ENCODE measurements at places on chromosomes 2 and 18.

DNA sequence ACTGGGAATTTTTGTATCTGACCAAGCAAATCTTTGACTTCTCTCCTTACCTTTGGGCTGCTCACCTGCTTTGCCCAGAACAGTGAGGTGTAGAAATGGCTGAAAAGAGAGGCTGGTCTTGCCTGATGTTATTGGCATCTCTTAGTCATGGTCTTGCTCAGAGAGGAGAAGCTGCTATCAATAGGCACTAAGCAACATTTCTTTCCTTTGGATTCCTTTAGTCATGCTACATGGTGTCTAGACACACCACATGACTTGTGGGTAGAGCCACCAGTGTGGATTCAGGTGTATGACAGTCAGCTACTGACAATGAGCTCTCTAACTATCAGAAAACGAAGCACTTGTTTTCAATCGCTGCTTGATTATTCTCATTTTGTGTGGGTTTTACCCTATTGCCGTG lies 341.3 kb upstream of the DCC start:
- no peak for DNase-seq

- DNase-seq, result no peak
Observed at GRCh38 chr2:75153221-75153620, 46.1 kb downstream of the TACR1 start.

DNA sequence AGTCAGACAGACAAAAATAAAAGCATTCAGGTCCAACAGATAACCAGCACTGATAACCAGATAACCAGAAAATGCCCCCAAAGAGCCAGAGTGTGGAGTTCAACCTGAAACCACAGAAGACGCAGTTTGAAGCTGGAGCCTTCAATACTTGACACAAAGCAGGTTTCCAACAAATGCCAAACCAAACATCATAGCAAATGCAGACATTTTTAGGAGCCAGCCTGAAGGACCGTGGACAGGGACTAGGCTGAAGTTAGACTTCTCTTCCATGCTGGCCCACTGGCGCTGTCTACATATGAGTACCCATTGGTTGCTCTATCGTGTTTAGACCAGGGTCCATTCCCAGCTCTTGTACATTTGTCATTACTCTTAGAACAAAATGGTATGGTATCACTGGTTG lies 9.9 kb downstream of the COLEC12 start:
- DNase-seq, result no peak

GRCh38 chr18:27704736-27705361 lies 472.1 kb downstream of the CDH2 start:
- no peak for DNase-seq

GRCh38 chr2:108316461-108317258 lies 28.0 kb downstream of the SULT1C2 start:
- peak; percentile 32 for DNase-seq

GRCh38 chr2:3481736-3482362 lies 37.5 kb downstream of the ADI1 start:
- DNase-seq, result no peak
